ENCODE measurements at places on chromosomes 4 and X.

DNA sequence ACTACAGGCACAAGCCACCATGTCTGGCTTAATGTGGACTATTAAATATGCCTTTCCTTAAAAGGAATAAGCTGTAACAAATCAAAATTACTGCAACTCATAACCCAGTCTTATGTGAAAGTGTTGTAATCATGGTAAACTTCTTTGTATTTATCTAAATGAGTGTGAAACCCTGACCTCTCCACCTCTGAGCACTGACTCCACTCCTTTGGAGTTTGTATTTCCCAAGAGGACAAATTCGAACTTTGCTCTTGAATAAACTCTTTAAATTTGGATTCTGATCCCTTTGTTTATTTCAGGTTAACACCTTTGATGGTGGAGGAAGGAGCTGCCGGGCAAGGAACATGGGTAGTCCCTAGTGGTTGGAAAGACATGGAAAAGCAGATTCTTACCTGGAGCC, 48.3 kb upstream of the FAM9A start:
- DNase-seq = no peak

- DNase-seq = peak; percentile 29
Observed at GRCh38 chr4:37890801-37891259, at the start of gene TBC1D1. Gene TBC1D1 (plus strand): TSS chr4:37891084. CDS start chr4:37902096, 11,012 bp downstream.

DNA sequence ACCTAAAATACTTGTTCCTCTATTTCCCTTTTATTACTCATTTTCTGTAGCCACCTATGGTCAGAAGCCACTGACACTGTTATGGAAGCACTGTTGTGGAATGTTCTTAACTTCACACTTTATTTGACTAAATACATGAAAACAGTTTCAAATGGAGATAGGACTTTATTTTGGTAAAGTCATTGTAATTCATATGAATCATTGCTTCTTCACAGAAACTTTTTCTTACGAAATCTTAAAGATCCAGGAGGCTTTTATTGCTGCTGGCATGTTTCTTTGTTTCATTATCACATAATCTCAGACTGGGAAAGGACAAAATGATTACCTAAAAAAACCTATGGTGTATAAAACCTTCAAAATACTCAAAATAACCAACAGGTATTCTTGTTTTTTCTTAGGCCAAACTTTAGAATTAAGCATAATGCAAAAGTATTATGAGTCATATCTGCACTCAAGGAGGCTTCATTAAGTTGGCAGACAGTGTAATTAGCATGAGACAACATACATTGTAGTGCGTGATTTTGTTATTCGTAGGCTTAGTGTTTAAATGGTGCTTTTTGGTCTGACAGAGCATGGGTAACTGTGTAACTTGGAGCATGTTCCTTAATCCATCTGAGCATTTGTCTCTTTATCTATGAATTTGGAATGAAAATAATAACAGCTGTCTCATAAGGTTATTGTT, 58.0 kb downstream of the SH3BGRL start:
- no peak for DNase-seq

GRCh38 chr4:95155759-95156451, 392.9 kb downstream of the UNC5C start:
- peak; percentile 58 for DNase-seq

DNA sequence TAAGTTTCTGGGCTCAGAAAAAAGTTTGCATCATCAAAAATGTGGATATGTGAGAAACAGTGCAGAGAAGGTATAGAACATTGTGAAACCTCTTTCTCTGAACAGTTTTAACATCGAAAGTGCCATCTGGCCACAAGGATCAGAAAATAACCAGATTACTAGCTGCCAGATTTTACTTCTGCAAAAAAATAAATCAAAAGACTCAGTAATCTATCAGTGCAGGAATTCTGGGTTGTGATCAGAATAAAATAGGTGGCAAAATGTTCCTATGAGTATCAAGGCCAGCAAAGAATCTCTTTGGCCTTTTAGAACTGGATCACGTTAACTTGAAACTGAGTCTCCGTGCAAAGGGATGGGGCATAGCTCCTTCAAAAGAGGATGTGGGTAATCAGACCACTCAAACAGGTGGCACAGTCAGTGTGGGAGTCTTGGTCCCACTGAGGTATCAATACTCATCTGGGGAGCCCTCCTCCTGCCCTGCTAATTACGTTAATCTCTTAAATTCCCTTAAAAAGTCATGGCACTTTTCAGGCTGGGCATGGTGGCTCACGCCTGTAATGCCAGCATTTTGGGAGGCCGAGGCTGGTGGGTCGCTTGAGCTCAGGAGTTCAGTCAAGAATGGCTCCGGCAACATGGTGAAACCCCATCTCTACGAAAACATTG, 26.7 kb upstream of the RBM47 start:
- DNase-seq = no peak

DNA sequence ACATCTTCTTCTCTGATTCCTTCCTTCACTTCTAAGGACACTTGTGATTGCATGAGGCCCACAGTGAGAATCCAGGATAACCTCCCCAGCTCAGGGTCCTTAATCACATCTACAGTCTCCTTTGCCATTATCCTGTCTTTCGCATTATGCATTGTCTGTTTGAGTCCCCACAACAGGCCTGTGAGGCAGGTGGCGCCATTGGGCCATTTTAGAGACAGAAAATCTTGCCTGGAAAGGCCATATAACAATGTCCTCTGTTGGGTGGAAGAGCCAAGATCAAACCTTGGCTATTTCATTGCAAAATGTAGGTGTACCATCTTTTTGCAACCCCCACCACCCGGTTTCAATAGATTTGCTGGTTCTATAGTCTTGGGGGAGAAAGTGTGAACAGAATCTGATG, 11.8 kb upstream of the DCUN1D4 start:
- DNase-seq = peak; percentile 60

- DNase-seq = no peak
Observed at GRCh38 chrX:9390121-9390520, 74.7 kb upstream of the TBL1X start.

DNA sequence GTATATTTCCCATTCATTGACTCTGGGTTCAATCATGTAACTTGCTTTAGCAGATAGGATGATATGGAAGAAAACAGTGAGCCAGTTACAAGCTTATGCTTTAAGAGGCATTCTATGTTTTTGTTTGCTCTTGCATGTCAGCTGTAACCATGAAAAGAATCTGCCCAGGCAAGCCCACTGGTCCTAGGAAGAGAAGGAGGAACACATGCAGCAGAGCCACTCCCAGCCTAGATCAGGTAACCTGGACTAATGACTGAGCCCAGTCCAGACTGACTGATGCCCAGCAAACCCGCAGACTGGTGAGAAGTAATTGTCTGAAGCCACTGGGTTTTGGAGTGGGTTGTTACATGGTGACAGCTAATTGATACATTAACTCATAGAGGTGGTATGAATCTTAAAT, 167.9 kb downstream of the COL4A6 start:
- DNase-seq = no peak

DNA sequence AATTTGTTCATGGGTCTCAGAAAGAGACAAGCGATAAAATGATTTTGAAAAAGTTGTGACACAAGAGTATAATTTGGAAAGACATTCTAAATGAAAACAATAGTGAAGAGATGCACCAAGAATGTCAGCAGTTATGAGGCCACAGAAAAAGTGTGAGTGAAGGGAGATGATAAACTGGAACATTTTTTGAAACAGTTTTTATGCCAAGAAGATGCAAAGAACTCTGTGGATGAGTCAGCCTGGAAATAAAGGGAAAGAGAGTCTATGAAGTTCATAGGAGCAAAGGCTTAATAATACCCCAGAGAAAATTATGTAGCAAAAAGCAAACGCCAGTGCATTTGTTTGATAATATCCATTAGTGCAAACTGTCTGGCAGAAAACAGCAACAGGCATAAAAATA, 188.4 kb upstream of the TBC1D9 start:
- no peak for DNase-seq

DNA sequence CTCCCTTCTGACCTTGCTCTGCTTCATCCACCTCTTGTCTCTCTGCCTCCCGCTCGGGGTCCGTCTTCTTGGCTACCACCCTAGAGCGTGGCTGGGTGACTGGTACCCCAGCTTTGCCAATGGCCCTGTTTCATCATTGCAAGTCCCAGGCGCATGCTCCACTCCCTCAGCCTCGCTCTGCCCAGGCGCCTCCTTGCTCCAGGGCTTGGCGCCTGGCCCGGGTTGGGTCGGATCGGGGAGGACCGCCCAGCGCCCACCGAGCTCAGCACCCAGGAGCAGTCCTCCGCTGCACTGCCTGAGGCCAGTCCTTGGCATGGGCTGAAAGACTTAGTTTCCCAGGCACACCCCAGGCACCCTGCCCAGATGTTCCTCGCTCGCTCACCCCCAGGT, 577 bp downstream of the BGN start:
- no peak for DNase-seq

- no peak for DNase-seq
Observed at GRCh38 chrX:13009844-13010243, 34.6 kb downstream of the FAM9C start.

- DNase-seq = no peak
Observed at GRCh38 chrX:132146456-132146855, 18.6 kb upstream of the FRMD7 start.

- no peak for DNase-seq
Observed at GRCh38 chrX:9558615-9559014, 93.8 kb downstream of the TBL1X start.

DNA sequence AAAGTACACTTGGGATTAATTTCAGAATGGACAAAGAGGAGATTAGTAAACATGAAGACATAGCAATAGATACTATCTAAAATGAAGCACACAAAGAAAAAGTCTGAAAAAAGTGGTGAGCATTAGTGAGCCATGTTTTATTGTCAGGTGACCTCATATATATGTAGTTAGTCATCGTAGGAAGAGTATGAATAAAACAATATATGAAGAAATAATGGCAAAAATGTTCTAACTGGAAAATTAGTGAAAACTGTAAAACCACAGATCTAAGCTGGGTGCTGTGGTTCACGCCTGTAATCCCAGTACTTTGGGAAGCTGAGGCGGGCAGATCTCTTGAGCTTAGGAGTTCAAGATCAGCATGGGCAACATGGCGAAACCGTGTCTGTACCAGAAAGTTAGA, 67.9 kb downstream of the RBPJ start:
- DNase-seq = no peak

GRCh38 chr4:97747945-97748344, 395.3 kb downstream of the STPG2 start:
- DNase-seq = no peak

- DNase-seq = no peak
Observed at GRCh38 chr4:176794151-176794550, 1.4 kb upstream of the VEGFC start.

DNA sequence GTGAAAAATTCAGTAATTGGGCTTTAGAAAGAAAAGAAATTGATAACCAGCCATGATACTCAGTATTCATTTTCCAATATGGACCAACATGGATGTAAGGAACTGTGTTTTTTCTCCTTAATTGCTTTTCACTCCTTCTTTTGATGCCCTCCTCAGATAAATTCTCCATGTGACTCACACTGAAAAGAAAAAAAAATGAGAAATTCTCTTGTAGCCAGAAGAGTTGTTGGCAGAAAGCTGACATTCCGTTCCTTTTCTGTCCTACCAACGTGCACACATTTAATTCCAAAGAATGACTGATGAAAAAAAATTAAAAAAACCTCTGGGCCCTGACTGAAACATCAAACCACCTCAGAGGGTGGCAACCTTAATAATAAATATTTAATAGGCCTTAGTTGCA, 153.1 kb downstream of the AMELX start:
- DNase-seq = no peak

GRCh38 chrX:154727418-154727817, 23.5 kb downstream of the GAB3 start:
- DNase-seq = no peak

DNA sequence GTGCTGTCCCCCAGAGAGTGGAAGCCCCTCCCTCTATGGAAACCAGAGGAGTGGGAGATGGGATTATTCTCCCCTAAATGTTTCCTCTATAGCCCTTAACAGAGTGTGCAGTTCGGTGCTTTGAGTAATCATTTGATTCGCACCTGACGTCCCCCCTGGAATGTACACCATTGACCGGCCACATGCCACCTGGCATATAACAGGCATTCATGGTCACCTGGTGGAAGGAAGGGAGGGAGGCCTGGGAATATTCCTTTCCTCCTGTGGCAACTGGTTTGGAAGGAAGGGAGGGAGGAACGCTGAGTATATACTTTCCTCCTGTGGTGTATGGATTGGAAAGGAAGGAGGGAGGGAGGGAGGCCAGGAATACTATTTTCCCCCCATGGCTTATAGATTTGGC, 77.2 kb downstream of the CRMP1 start:
- no peak for DNase-seq

DNA sequence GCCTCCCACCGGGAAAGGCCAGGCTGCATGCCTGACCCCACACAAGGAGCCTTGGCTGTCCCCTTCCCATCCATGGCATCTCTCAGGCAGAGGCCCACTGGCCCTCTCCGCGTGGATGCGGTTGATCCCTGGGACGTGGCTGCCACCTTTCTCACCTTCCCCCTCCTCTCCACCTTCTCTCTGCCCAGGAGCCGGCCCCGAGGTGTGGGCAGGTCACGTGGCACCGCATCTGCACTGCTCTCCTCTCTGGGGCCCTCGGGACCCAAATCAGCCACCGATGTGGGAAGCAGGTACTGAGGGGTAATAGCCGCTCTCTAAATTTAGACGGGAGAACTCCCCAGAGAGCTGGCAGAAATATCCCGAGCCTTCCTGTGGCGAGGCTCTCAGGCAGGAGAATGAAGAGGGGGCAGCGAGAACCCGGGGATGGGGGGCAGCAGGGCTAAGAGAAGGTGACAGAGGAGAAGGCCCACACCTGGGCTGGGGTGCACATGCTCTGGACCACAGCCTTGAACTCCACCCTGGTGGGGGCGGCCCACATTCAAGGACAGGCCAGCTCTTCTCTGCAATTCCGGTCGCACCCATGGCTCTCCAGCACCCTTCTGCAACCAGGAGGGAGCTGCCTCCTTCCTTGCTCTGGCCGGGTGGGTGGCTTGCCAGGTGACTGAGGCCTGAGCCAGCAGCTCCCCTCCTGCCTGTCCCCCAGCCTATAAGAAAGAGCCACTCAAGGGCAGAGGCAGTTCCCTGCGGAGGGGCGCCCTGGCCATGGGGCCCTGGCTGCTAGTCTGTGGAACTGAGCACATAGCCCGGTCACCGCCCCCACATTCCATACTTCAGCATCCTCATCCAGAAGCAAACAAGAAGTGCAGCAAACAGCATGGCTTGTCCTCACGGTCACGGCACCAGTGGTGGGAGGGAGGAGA, 9.6 kb upstream of the DUSP9 start:
- no peak for DNase-seq

GRCh38 chr4:85805891-85806290, 330.9 kb downstream of the ARHGAP24 start:
- DNase-seq = no peak

DNA sequence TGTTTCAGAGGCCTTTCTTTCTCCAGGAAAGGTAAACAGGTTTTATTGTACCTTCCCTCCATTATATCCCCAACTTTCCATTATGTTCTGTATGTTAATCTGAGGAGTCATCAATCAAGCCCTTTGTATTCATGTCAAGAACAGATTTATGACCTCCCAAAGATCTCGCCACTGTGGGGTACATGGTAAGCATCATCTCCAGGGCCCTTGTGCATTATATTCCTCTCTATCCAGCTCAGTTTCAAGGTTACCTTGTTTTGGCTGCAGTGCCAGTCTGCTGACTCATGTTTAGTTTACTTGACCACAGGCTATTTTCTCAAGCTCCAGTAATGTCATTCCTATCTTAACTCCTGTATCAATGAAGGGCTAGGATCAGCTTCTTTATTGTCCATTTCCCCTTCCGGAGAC, 125.1 kb upstream of the FRMPD4 start:
- no peak for DNase-seq

GRCh38 chr4:159290321-159291030, 187.6 kb downstream of the RAPGEF2 start:
- no peak for DNase-seq
